ENCODE measurements at places on chromosomes 16 and 17.

DNA sequence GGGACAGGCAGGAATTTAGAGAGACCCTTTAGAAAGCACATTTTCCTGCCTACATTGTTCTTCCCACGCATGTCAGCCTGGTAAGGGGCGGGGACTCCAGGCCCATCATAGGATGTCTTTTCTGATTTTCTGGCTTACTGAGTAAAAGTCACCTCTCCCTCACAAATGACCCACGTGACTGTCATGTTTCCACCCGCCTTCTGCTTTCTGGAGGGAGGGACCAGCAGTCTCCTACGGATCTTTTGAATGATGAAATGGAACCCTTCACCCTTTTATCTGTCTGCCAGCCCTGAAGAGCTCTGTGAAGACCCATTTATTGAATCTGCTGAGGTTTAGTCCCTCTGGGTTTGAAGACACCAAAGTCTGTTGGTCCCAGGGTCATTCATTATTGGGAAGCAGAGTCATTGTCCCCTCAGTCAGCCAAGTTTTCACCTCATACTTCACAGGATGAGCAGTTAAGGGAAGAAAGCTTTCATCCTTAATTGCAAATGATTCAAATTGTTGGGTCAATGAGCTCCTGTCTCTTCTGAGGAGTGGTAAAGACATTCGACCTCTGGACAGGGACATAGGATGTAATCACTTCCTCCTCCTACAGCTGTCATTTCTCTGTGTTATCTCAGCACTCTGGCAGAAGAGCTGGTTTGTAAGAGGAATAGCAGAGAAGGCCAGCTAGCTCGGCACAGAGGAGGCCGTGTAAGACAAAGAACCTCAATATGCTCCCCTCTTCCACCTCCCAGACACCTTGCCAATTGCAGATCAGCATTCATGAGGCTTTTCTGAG, 446.1 kb downstream of the HS3ST3B1 start:
- DNase-seq, result peak; percentile 25

DNA sequence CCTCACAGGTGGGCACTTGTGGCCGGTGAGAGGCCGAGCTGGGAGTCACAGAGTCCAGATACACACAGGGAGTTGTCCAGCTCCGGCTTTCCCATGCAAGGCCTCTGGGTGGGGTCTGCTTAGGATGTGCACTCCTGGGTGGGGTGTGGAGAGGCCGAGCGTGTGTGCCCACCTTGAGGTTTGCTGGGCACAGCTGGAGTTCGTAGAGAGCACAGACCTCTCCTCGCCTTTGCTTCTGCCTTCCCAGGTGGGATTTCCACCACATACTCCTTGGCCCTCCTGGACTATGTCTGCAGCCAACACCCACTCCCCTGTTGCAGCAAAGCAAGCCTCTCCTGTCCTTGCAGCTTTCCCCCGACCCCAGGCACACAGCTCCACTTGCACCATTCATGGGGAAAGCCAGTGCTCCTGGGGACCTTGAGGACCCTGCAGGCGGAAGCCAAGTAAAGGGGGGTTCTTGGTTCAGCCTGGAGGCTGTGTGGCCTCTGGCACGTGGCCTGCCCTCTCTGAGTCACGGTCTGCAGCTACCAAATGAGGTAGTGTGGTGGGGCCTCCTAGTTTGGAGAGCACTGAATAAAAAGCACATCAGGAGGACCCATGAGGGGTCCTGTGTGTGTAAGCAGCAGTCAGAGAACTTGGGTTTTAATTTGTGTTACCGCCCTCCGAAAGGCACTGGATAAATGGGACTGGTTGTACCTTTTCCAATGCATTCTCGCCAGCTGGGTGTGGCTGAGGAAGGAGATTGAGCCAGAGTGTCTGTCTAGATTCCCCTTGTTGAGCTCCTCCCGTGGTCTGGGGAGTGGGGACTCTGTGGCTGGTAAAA, 31.5 kb downstream of the MPRIP start:
- DNase-seq, result no peak

GRCh38 chr16:22754577-22754976, 59.4 kb upstream of the HS3ST2 start:
- DNase-seq, result no peak

DNA sequence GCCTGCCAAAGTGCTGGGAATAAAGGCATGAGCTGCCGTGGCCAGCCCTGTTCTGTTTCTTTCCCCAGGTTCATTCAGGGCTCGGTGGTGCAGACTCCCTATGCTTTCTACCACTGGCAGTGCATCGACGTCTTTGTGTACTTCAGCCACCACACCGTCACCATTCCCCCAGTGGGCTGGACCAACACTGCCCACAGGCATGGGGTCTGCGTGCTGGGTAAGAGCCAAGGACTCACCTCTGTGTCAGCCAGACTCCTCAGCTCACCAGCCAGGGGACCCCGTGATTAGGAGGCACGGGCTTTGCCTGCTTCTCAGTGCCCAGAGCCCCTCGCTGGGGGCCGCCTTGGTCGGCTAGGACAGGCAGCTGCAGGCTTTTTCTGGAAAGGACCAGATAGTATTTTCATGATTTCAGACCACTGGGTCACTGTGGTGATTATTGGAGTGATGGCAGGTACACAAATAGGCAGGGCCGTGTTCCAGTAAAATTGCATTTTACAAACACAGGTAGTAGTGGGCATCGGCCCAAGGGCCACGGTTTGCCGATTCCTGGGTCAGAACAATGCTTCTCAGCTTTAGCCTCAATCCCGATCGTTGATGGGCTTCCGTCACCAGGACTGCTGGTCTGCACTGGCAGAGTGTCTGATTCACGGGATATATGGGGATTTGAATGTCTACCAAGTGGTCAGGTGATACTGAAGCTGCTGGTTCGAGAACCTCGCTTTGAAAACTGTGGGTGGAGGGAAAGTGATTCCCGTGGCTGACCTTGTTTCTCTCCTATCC, 5.0 kb downstream of the ENGASE start:
- DNase-seq, result no peak

- DNase-seq, result no peak
Measured at GRCh38 chr16:49012961-49013726, 268.5 kb downstream of the CBLN1 start.

GRCh38 chr16:83714286-83714685, 93.5 kb upstream of the HSBP1 start:
- no peak for DNase-seq

DNA sequence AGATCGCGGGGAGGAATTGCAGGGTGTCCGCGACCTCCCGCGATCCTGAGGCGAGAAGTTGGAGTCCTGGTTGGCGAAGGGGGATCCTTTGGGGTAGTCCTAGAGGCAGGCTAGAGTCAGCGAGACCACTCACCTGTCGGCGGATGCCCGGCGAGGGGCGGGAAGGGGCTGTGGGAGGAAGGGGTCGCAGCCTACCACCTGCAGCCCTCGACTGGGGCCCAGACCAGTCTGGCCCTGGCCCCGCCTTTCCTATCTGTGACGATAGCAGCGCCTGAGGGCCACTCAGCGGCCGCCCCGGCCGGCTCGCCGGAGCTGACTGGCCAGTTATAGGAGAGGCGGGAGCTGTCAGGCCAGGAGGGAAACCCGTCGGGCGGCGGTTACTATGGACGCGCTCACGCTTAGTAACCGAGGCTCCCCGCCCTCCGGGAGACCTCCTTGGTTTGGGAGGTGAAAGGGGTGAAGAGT, at the start of gene TEKT3:
Gene TEKT3 (minus strand): TSS at position 213 of the 465 bp plus-strand sequence. CDS start 10,012 bp downstream, outside the sequence.
- no peak for DNase-seq

DNA sequence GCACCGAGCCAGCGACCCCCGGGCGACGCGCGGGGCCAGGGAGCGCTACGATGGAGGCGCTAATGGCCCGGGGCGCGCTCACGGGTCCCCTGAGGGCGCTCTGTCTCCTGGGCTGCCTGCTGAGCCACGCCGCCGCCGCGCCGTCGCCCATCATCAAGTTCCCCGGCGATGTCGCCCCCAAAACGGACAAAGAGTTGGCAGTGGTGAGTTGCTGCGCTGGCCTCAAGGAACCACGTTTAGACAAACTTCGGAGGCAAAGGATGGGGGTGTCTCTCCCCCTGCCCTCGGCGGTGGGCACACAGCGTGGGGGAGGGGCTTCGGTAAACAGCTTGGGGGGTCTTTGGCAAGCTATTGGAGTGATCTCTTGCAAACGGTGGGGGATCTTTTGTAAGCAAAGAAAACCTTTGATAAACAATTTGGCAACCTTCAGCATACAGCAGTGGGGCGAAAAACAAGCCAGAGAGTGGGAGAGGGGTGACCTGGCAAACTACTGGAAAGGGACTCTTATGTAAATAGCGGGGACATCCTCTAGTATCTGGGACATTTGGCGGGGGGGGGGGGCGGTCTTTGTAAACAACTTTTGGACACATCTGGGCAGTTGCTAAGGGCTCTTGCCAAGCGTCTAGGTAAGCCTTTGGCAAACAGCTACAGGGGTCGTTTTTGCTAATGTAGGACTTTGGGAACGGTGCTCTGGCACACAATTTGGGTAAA, 587 bp downstream of the MMP2 start:
- no peak for DNase-seq

GRCh38 chr17:62750631-62751051, 57.5 kb downstream of the MARCHF10 start:
- DNase-seq, result no peak

- DNase-seq, result no peak
Measured at GRCh38 chr17:36918211-36918691, 19.0 kb upstream of the LHX1 start.

- DNase-seq, result no peak
Measured at GRCh38 chr17:57776366-57776765, 31.3 kb upstream of the CCDC182 start.

DNA sequence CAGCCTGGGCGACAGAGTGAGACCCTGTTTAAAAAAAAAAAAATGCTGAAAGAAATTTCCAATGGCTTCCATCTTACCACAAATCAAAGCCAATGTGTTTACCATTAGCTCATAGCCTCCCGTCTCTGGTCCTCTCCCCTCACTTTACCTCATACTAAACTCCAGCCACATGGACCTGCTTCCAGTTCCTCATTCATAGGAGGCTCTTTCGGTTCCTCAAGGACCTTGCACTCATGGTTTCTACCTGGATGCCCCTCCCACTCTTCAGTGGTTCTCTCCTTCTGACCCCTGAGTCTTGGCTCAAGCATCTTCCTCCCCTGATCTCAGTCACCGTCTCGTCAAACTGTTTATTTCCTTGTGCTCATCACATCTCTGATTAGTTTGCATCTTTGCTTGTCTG, 3.8 kb upstream of the DEF8 start:
- DNase-seq, result no peak

- DNase-seq, result peak; percentile 62
Measured at GRCh38 chr17:29031488-29031887, 11.5 kb upstream of the PIPOX start.

DNA sequence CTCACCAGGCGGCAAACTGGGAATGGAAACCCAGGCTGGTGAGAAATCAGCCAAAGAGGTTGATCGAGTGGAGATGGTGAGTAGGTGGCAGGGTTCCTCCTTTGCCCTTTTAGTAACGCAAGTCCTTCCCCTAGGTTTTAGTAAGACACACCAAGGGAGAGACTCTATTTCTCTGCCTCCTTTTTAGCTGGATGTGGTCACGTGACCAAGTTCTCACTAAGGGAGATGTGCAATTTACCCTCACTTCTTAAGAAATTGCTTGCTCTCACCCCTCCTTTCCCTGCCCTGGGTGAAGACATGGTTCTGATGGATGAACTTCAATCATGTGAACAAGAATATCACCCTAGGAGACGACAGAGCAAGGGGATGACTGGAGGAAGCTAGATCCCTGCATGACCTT, 99.8 kb upstream of the FOXF1 start:
- no peak for DNase-seq

DNA sequence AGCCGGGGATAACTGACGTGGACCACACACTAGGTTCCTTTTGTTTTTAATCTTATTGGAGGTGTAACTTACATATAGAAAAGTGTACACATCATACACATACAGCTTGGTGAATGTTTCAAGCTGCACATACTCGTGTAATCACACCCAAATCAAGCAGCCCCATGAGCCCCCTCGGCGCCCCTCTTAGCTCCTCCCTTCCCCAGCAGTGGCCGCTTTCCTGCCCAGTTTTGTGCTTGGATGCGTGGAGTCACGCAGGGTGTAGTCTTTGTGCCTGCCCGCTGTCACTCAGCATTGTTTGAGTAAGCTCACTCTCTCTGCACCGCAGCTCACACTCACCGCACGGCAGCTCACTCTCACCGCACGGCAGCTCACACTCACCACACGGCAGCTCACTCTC, 151.7 kb upstream of the CHMP6 start:
- no peak for DNase-seq

DNA sequence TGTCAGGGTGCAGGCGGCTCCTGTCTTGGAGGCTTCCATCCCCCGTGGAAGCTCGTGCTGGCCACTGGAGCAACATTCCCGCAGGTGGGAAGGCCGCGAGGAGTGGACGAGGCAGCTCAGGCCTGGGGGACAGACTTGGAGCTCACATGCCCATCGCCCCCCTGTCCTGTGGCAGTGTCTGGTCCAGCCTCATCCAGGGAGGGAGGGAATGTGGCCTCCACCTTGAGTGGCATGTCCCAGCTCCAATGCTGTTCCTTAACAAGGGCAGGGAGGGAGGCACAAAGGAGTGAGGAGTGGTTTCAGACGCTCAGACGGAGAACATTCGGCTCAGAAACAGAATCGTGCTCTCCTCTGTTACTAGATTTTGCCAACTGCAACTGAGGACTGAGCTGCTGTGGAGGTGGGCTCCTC, 159.4 kb upstream of the CHMP6 start:
- no peak for DNase-seq

DNA sequence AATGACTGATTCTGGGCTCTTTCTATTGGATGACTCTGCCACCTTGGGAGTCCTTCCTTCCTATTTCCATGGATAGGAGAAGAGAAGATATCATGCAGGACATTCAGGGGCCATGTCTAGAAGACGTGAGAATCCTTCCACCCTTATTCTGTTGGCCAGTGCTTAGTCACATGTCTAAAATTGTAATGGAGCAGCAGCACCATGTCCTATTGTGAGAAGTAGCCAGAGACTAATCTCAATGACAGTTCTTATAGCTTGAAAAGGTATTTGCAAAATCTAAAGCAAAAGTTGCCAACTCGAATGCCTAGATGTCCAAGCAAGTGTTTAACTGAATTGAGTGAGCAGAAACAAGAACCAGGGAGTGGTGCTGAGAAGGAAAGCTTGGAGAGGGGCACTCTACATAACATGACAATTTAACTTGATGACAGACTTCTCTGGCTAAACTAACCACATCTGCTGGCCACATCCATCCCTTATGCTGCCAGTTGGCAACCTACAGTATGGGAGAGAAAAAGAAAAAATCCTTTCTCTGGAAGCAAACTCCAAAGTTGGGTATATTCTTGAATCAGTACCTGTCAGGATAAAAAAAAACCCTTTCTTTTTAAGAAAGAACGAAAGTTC, 225.7 kb downstream of the CDH13 start:
- no peak for DNase-seq

DNA sequence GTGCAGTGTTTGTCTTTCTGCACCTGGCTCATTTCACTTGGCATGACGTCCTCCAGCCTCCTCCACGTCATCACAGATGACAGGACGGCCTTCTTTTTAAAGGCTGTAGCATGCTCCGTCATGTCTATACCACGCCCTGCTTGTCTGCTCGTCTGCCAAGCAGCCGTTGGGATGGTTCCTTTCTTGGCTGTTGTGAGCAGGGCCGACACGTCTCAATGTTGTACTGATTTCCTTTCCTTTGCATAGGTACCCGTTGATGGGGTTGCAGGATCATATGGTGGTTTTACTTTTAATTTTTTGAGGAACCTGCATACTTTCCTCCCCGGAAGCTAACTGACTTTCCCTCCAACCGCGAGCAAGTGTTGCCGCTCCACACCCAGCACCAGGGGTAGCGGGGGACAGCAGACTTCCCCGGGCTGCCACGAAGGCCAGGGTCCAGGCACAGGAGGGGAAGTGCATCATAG, 212.2 kb upstream of the ZNF469 start:
- peak; percentile 20 for DNase-seq

All from CD14-positive monocyte (primary cell).